ENCODE measurements at places on chromosomes 13 and 19. TPM values are rescaled to one million over a fixed set of nuclear protein-coding genes. Genes with fewer than 3 reads are reported as not detected.
A peak's percentile ranks its signal among the peaks of the same experiment; 100 is the strongest.

DNA sequence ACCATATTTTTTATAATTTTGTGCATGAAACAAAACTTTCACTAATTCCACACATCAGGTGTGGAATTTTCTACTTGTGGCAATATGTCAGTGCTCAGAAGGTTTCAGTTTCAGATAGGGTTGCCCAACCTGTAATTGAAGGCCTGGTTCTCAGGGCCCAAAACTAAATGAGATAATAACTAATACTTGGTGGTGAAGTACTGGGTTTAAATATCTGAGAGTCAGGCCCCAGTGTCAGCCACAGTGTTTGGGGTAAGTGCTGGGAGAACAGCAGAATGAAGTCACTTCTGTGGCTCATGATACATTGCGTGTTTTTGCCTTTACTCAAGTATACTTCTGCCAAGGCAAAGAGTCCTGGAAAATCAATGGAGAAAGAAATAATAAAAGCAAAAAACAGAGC, 5.6 kb downstream of the SAFB start:
- DNase-seq: no peak

- DNase-seq: peak; percentile 94
These were observed 24.9 kb downstream of the EPS15L1 start for GRCh38 chr19:16446724-16447368.

ZNF836 gene
- total RNA-seq: 11.9 TPM

METTL21C gene
- not detected for total RNA-seq

DNA sequence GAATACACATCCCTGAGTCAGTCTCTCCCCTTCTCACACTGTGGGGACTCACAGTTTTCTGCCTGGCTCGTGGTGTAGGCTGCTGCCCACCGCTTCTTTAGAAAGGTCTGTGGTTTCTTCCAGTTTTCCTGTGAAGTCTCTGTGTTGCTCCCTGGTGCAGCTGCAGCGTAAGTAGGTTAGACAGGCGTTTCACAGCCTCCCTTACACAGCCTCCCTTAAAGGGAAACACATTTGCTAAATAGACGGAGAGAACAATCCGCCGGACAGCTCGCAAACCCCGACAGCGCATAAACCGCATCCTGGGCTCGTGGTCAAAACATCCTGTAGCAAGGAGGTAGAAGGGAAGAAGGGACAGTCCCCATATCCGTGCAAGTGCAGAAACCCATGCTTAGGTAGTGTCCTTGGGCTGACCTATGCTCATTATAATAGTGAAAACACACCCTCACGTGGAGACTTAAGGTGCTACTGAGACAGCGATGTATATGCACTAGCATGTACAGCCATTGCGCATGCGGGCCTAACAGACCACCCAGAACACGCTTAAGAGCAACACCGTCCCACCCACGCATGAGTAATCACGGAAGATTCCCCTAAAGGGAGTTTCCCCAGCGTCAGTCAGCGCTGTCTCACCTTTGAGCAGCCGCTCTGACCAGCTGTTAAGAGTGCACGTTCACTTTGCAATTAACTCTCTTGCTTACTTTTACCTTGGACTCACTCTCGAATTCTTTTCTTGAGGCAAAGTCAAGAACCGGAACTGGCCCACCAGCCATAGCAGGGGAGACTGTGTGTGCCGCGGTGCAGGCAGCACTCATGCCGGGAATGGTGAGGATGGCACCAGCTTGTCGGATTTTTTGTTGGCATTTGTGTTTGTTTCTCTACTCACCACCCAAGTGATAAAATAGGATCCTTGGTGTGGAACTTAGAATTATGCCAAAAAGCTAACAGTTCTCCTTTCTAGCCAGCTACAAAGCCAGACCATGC, 16.6 kb downstream of the SIGLEC8 start:
- DNase-seq: no peak

TMEM91 gene
- 5.9 TPM for total RNA-seq

S1PR5 gene
- 0.29 TPM for total RNA-seq

- no peak for DNase-seq
These were observed 45.2 kb upstream of the MTIF3 start for GRCh38 chr13:27495551-27495950.

BICRA gene
- total RNA-seq: 4.7 TPM

- no peak for DNase-seq
These were observed 55.4 kb upstream of the ATP12A start for GRCh38 chr13:24624801-24625231.

DNA sequence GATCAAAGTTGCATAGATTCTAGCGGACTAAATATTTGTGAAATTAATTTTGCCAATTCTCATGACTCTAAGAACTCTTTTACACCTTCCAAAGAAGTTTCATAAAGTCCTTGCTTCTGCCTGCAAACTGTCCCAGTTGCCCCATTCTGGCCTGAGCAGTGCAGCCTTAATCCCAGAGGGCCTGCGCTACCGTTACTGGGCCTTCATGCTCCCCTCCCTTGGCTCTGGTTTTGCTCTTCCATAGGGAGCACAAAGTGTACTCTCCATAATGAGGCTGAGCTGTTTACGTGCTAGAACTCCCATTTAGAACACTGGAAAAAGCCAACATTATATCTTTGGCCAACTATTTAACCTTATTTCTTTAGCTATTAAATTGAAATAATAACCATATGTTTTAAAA, 2.1 kb downstream of the MTIF3 start:
- no peak for DNase-seq

BABAM1 gene
- 76.7 TPM for total RNA-seq

FXYD7 gene
- not detected for total RNA-seq

PIAS4 gene
- total RNA-seq: 21.4 TPM

ZNF419 gene
- 19.9 TPM for total RNA-seq

DNA sequence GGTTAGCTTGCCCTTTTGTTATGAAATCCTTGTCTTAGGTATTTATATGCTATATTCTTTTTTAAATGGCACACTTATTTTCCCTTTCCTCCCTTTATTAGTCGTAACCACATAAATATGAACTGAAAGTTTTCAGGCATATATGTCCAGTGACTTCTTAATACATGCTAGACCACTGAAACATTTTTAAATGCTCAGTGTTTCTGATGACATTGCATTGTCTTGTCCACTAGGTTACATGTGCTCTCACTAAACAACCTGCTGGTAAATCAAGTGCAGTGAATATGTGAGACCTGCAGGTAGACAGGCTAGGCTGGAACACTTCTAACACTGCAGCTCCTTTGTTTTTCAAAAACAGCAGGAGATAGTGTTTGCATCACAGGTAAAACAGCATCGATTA, 332.6 kb upstream of the DACH1 start:
- no peak for DNase-seq

GRCh38 chr19:46218160-46218559, 11.4 kb upstream of the IGFL1 start:
- no peak for DNase-seq

DNA sequence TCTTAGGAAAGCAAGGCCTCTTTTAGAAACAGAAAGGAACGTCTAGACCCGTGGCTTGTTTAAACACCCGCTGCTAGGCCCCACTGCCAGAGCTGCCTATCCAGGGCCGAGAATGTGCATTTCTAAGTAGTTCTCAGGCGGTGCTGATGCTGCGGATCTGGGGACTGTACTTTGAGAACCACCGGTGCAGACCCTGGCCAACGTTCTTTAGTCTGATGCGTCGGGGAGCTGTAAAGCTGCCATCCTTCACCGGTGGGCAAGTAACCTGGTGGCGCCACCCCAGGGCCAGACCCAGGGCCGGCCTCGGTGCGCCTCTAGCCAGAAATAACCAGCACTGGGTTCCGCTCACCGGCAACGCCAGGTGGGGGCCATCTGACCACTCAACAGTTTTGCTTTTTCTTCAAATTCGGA, 47.1 kb downstream of the TGDS start:
- peak; percentile 36 for DNase-seq

DUS3L gene
- 30.0 TPM for total RNA-seq

DNA sequence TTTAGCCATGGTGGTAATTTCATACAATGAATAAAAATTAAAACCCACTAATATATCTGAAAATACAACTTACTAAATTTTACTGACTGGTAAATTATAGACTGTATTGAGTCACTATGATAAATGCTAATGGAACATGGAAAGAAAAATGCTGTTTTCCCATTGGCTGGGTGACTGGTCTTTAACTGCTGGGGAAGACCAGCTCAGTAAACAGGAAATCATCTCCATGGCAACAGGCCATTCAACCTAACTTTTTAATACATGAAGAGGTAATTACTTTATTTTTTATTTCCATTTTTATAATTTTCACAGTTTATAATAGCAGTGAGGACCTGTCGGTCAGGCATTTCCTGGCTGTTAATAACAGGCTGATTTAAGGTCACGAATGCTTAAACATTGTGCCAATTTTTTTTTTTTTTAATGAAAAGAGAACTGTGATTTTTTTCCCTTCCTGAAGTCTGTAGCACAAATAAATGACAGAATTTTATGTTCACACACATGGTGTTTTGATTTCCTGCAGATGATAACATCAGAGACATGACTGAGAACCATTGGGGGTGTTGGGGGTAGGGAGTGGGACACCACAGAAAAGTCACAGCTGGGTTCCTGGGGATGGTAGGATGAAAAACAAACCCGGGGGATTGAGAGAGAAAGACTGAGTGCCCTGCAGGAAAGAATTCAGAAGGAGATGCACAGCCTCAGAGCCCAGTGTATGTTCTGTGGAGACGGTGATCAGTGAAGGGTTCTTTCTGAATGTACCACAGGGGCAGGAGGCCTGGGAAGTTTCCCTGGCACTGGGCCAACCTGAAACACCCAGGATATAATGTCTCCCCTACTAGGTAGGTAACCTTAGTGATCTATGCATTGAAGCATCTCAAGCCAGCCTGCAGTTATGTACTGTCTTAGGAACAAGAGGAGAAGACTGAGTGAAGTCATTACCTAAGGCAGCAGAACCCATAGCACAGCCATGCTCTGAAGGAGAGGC, 297.1 kb downstream of the COG6 start:
- DNase-seq: no peak
